ENCODE measurements at places on chromosomes 16 and 17.

DNA sequence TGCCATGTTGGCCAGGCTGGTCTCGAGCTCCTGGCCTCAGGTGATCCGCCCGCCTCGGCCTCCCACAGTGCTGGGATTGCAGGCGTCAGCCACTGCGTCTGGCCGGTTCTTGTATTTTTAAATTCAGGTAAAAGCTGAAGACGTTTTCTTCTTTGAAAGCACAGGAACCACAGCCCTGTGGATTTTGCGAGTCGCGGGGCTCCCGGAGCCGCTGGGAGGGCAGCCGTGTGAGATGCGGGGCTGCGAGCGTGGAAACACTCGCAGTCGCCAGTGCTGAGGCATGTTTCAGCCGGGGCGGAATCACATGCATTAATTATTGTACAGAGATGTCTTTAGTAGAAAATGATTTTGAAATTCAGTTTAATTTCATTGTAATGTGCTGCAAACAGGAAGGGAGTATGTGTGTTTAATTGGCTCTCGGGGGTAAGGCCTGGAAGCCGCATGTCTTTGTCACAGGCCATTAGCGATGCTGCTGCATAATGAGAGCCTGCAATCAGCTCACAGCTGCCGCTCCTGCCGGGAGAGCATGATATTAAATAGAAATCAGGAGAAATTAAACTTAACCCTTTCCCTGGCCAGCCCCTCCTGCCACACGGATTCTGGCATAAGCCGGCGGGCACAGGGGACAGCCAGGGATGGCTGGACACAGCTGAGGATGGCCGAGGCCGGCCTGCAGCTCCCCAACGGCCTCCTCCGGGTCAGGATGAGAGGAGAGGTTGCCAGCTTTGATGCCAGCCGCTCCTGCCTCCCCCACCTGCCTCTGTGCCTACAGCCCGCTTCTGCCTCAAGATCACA lies 35.4 kb upstream of the CDH15 start:
- DNase-seq = no peak

DNA sequence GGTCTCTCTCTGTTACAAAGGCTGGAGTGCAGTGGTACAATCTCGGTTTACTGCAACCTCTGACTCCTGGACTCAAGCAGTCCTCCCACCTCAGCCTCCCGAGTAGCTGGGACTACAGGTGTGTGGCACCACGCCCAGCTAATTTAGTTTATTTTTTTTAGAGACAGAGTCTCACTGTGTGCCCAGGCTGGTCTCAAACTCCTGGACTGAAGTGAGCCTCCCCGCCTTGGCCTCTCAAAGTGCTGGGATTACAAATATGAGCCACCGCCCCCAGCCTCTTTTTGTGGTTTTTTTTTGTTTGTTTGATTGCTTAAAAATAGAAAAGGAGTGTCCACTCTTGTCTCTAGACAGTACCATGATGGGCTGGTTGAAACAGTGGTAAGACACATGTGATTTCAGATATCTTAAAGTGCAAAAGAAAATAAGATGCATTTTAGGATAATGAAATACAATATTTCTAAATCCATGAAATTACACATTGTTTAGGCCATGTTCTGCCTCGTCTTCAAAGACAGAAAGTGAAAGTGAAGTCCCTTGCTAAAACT lies 27.4 kb downstream of the KIAA0513 start:
- DNase-seq = no peak

GRCh38 chr17:15490634-15491261 lies 23.3 kb upstream of the CDRT4 start:
- DNase-seq = no peak

- DNase-seq = no peak
These were observed 14.7 kb downstream of the DBNDD1 start for GRCh38 chr16:90004577-90004976.

DNA sequence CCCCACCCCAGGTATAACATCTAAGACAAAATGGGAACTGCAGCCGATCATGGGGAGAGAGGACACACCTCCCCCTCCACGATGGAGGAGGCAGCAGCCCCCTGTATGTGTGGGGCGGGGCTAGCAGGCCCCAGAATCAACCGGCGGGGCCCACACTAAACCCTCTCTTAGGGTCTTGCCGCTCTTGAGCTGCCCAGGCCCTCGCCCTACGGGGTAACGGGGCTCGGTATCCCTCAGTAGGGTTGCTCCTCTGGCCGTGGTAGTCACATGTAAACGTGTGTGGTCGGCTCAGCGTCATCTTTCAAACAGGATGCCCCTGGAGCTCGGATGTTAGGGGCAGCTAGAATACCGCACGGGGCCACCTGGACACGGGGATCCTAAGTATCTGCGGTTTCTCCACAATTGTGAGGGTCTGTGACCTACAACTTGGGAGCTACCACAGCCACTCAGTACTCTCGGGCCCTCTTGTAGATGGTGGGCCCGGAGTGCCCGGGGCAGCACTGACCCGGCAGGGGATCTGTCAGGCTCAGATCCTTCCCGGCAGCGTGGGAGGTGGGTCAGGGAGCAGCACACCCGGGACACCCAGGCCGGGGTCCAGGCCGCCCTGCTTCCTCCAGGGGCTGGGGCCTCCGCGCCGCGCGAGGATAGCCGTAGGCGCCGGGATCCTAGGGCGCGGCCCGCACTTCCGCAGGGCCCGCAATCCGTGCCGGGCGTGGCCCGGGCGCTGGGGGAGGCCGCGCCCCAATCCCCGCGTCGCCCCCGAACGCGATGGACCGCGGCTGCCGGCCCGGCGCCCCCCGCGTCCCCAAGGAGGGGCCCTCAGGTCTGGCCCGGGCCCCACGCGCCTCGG lies 781 bp downstream of the ARHGDIA start:
- DNase-seq = no peak

GRCh38 chr16:65958086-65958485 lies 408.4 kb upstream of the CDH5 start:
- DNase-seq = no peak

DNA sequence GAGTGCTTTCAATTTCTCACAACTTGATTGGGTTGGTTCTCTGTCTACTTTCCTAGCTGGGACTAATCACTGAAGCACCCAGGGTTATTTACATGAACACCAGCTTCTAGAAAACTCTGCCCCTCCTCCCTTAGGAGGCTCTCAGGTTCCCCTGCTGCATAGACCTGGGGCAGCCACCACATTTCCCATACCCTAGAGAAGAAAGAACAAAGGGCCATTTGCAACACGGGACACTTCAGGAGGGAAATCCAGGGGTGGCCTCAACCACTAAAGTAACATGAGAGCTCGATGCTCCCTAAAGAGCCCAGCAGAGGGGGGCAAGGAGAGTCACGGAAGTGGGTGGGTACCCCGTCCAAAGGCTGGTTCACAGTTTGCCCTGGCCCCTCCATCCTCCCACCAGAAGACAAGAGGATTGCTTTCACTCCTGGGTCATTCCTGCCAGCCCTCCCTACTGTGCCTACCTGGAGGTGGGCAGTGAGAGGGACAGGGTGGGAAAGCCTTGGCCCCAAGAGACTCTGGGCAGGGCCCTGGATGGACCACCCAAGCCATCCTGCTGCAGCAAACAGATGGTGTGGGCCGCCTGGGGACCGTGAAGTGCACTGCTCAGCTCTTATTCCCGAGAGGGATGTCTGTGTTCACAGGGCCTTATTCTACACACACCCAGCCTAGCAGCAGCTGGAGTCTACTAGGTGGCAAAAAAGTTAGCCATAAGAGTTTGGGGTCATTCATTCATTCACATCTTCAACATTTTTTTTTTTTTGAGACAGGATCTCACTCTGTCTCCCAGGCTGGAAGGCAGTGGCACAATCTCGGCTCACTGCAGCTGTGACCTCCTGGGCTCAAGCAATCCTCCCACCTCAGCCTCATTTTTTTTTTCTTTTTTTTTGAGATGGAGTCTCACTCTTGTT lies 392.1 kb downstream of the SOX9 start:
- no peak for DNase-seq

Data from T follicular helper cell (primary cell).